ENCODE measurements at places on chromosomes 7 and 10. TPM values are rescaled to one million over a fixed set of nuclear protein-coding genes. Genes with fewer than 3 reads are reported as not detected.

The DYNC1I1 gene
- 92.1 TPM for polyA plus RNA-seq

The DNAJC12 gene
- polyA plus RNA-seq: 151 TPM

The PON3 gene
- 0.32 TPM for polyA plus RNA-seq

The GPRIN2 gene
- polyA plus RNA-seq: not detected

The OPTN gene
- 26.3 TPM for polyA plus RNA-seq

The HOXA11 gene
- not detected for polyA plus RNA-seq

The RSU1 gene
- polyA plus RNA-seq: 38.6 TPM

The ZNF735 gene
- not detected for polyA plus RNA-seq

The BICC1 gene
- polyA plus RNA-seq: not detected

The ACTL6B gene
- polyA plus RNA-seq: 15.7 TPM

The NACAD gene
- polyA plus RNA-seq: 4.8 TPM

The PCLO gene
- polyA plus RNA-seq: 58.0 TPM

The HOXA13 gene
- not detected for polyA plus RNA-seq
